Activated B cell treated with CpG ODN at 0.5 μM for 24 hours (primary cell): ENCODE measurements at places on chromosomes 5 and 9. TPM values are rescaled to one million over a fixed set of nuclear protein-coding genes. Genes with fewer than 3 reads are reported as not detected.

GRCh38 chr5:3276896-3277295 is 318.7 kb upstream of the IRX1 start:
- DNase-seq = no peak

- DNase-seq = no peak
Measured at GRCh38 chr9:116337015-116337414, 183.4 kb downstream of the PAPPA start.

- DNase-seq = no peak
Measured at GRCh38 chr5:107149243-107150005, 521.3 kb downstream of the EFNA5 start.

DNA sequence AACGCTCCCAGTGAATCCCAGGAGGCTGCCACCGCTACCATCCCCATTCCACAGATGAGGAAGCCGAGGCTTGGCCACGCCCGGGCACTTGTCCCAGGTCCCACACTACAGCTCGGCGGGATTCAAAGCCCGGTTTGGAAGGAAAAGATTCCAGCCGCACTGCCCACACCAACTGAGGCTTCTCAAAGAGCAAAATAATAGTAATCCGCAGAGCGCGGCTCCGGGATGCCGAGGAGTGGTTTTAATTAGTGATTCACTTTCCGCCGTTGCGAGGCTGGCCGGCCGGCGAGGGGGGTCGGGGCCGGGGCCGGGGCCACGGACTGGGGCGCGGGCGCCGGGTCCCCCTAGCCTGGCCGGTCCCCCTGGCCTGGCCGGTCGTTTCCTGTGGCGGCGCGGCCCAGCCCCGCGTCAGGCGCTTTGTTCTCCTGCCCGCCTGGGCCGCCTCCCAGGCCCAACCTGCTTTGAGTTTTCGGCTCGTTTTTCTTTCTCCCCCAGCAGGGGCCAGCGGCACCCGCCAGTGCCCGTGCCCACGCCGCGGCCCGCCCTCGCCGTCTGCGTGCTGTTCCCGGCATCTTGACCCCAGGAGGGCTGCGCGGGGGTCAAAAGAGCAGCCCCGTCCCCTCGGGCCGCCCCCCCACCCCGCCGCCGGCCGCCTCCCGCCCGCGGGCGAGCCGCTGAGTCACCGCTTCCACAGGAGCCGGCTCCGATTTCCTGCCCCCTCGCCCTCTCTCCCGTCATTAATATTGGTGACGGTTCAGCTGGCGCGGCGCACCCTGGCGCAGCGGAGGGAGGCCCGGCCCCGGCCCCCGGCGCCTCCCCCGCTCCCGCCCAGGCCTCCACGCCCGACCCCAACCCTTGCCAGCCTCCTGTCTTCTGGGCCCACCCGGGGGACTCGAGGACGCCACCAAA is 31.2 kb downstream of the FGF18 start:
- no peak for DNase-seq

DNA sequence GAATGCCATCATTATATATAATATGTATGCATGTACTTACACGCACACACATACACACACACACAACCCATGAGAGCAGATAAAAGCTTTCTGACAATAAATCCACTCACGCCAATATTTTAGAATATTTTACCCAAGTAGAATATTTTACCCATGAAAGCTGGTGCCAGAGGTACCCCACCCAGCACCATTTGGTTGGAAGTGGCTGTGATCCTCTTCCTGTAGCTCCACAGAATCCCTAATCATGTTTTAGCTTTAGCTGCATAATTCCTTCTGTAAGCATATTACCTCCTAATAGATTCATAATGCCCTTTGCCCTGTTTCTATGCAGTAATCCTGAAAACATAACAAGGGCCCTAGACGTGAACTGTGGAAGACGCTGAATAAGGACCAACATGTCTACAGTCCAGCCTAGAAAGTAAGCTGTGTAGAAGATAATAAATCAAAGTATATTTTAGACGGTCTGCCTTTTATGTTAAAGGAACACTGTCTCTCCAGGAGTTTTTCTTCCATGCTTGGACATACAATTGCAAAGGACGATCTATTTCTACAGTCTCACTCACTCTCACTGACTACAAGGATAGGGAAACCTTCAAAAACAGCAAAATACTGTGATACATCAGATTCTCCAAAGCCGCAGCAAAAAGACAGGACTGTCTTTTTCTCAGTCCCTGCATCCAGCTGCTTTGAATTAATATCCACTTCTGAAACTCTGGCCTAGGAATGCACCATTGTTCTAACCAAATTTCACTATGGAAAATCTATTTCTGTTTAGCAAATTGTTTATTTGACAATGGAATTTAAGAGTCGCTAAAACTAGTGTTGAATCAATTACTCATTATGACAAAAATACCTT is 98.2 kb downstream of the USP20 start:
- no peak for DNase-seq

GRCh38 chr9:4654084-4654483 is 8.0 kb upstream of the PLPP6 start:
- no peak for DNase-seq

Gene GPR150
- 0.60 and 1.1 TPM in 2 replicates for total RNA-seq

GRCh38 chr9:128276574-128277270 is 646 bp downstream of the SWI5 start:
- peak; percentile 22 for DNase-seq

DNA sequence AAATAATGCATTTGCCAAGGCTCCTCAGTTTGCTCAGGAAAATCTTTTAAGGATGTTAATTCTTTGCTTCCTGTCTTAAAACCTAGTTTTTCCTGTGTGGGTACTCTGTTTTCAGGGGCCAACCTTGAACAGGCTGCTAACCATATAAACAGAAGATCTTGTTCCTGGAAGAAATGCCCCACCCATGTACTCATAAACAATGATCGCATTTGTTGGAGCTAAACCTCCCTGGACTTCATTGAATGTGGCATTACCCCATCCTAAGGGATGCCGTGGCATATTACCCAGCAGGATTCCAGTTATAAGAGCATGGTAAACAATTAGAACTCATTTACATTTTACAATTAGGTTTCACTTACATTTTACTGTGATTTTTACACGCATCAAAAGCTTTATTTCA is 436.0 kb downstream of the ZNF608 start:
- no peak for DNase-seq

DNA sequence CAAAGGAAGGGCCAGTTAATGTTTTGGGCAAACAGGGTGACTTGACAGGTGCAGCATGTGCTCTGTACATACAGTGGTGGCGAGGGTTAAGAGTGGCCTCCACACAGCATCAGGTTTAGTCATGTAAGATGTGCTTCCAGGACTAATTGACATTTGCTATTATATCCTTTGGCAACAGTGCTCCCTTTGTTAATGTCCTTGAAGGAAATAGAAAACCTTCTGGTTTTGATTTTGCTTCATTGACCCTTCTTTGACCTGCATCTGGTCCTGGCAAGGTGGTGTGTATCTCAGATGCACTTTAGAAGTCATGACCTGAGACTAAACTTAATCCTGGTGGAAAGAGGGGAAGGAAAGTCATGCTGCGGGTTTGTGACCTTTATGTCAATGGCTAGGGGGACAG is 440.0 kb downstream of the ENC1 start:
- DNase-seq = no peak

DNA sequence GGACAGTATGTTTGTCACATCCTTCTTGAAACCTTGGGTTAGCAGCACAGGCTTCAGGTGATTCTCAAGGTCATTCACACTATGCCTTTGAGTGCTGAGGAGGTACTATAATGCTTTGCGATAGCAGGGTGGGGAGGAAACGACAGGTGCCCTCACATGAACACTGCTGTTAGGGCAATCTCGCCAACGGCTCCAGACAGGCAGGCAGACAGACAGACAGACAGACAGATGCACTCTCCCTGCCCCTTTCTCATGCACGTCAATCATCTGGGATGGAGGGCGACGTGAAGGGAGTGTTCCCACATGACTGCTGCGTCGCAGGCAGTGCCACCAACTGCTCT is 82.9 kb downstream of the RAPGEF1 start:
- no peak for DNase-seq

Gene DIMT1
- total RNA-seq = 28.2 and 28.7 TPM in 2 replicates

DNA sequence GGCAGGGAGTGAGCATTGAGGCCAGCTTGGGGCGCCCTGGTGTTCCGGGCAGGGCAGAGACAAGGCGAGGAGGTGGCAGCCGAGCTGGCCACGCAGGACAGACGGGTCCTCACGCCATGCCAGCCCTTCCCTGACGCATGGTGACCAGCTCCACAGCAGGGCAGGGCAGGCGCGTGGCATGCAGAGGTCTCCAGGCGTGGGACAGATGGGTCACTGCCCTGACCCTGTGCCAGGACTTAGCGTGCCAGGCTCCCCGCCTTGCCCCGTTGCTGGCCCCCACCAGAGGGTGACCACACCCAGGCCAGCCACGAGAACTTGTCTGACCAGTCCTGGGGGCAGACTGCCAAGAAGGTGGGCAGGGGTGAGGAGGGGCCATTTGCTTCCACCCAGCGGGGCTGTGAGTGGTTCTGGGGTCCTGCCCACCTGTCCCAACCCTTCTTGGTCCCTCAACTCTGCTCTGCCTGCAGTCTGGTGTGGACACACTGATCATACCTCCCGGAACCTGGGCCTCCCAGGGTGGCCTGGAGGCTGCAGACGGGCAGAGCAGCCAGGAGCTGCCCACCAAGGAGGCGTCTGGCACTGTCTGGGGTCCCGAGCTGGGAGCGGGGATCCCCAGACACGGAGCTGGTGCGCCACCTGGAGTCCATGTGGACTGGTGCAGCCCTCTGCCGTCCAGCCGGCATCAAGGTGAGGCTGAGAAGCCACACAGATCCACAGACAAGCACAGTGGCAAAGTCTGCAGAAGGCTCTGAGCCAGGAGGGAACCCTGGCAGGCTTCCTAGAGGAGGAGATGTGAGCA is at the start of gene RNF224:
TSS of gene RNF224 (plus strand) at position 449 of the 799 bp plus-strand sequence. CDS start 834 bp downstream, outside the sequence.
- DNase-seq = peak; percentile 74

DNA sequence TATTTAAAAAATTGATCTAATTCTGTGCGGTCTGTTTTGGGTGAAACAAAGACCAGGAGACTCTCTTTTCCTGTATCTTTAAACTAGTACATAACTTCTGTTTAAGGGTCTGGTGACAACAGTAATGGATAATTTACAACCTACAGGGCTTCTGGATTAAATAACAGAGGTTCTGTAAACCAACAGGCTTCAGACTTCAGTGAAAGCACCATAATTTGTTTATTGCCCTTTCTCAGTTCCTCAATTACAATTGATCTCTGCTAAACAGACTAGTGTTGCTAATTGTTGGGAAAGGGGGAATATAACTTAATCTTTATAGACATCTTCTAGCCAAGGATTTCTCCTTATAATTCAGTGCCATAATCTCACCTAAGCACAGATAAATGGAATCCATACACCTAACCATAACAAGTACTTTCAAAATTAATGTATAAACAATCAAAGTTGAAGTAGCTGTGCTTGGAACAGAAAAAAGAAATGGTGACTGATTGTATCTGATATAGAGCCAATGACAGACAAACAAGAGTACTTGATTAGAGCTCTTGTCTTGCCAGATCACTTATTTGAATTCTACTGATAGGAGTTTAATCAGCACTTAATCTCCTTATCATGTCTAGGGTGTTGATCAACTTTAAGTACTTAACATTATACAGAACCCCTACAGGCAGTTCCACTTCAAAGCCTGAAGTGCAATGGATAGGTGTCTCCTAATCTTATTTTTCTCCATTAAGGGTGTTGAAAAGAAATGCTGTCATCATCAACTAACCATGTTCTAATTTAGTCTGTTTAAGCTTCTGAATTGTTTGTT is 536.0 kb downstream of the NR2F1-AS1 start:
- no peak for DNase-seq

- no peak for DNase-seq
Measured at GRCh38 chr5:148972974-148973374, 89.9 kb downstream of the SH3TC2 start.

DNA sequence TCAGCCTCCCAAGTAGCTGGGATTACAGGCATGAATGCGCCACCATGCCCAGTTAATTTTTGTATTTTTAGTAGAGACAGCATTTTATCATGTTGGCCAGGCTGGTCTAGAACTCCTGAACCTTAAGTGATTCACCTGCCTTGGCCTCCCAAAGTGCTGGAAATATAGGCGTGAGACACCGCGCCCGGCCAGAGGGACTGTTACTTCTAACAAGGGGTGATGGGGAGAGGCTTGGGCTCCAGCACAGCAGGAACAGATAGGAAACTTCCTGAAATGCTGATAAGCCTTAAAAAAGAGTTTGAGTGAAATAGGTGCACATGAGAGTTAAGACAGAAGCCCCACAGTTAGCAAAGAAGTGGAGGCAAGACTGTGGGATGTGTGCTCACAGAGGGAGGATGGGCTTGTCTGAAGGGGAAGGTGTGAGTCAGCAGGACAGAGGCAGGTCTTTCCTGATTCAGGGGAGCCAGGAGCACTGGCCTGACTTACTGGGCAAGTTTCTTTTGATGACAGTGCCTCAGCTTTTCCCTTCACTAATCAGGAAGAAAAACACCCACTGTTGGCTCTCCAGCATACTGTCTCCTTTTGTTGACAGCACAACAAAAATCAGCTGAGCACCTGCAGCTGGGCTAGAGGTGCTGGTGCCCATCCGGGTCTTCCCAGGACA is 68.4 kb downstream of the RAD23B start:
- DNase-seq = no peak

Gene FOXD4L6
- total RNA-seq = not detected in 2 replicates

Gene CBY3
- total RNA-seq = not detected in 2 replicates

DNA sequence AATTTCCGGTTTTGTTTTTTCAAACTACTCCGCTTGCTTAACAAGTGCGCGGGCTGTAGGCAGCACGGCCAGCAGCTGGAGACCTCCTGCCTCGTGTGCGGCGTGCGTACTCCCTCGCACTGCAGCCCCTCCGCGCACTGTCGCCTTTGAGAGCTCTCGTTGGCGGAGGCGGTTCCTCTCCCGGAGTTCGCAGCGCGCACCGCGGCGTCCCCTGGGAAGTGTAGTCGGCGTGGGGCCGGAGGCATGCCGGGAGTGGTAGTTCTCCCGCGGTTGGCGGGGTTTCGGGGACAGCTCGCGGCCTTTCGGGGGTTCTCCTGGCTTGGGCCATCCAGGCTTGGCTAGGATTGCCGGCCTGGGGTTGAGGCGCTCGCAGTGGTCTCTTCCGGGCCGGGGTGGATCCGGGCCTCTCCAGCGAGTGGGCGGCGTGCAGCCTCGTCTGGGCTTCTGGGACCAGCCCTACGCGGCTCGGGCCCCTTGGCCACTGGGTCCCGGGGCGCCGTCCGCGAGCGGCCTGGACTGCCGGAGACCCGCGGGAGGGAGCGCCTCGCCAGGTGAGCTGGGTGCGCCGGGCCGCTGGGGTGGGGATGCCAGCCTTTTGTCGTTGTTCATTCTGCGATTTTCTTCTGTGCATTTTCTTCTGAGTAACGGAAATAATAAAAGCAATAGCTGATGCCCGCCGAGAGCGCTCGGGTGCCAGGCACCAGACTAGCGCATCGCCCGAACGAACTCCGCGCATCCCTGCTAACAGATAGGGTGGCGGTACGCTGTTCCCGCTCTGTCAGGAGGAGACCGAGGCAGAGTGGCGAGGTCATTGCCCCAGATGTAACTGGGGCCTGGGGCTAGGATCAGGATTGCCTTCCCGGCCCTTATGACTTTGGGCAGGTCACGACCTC is at the start of gene ZNF354C:
TSS of gene ZNF354C (plus strand) at position 258 of the 893 bp plus-strand sequence. CDS start 1,696 bp downstream, outside the sequence.
- DNase-seq = peak; percentile 80

DNA sequence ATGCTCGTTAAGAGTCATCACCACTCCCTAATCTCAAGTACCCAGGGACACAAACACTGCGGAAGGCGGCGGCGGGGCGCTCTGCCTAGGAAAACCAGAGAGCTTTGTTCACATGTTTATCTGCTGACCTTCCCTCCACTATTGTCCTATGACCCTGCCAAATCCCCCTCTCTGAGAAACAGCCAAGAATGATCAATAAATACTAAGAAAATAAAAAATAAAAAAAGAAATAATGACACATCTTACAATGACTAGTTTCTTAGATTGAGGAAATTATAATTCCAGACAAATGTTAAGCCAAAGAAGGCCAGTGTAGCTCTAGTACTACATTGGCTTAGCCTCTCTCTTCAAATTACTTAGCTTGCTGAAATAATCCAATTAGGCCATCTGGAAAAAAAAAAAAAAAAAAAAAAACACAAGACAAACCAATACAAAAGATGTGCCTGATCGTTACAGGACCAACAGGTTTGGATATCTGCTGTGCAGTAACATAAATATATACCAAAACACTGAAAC is 58.0 kb downstream of the ANXA2R start:
- no peak for DNase-seq
